ENCODE measurements at places on chromosomes 6 and 20.

GRCh38 chr20:32482442-32483261 lies 102.5 kb downstream of the NOL4L start:
- no peaks in the 10 kb centered on the region for H3K27me3 ChIP-seq
- DNase-seq: no peak
- H3K4me1 ChIP-seq: peaks cover 61% of the 10 kb centered on the region
- H3K4me3 ChIP-seq: peak overlapping the region; percentile 48
- H3K36me3 ChIP-seq: no peaks in the 10 kb centered on the region

GRCh38 chr6:4853782-4854511 lies 77.7 kb downstream of the CDYL start:
- H3K27me3 ChIP-seq: no peaks in the 10 kb centered on the region
- no peak overlapping the region for H3K4me3 ChIP-seq
- H3K27ac ChIP-seq: no peak overlapping the region

DNA sequence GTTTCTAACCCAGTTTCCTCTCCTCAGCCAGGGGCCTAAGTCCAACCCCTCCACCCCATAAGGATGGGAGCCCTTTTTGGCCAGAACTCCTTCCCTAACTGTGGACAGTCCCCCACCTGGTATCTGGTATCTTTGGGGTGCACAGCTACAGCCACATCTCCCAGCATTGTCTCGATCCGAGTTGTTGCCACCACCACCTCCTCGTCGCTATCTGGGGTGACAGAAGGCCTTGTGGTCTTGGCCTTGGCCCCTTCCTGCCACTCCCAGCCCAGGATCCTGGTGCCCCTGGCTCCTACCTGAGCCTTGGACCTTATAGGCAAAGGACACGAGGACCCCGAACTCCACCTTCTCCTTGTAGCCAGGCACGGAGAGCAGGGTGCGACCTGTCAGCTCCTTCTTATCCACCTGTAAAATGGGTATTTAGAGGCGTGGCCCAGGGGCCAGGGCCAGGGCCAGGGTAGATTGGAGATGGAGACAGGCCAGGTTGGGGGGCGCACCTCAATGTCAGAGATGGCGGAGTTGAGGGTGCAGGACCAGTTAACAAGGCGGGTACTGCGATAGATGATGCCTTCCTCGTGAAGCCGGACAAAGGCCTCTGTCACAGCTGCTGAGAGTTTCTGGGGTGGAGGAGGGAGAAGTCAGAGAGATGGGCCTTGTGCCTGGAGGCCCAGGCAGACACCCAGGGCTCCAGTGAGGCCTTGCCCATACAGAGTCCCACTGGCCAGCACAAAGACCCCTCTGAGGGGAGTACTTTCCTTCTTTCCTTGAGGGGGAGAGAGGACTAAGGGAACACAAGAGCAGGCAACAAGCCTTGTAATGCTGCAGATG lies 7.2 kb upstream of the VWA7 start:
- H3K27ac ChIP-seq: no peak overlapping the region
- no peak for DNase-seq
- H3K27me3 ChIP-seq: no peaks in the 10 kb centered on the region

DNA sequence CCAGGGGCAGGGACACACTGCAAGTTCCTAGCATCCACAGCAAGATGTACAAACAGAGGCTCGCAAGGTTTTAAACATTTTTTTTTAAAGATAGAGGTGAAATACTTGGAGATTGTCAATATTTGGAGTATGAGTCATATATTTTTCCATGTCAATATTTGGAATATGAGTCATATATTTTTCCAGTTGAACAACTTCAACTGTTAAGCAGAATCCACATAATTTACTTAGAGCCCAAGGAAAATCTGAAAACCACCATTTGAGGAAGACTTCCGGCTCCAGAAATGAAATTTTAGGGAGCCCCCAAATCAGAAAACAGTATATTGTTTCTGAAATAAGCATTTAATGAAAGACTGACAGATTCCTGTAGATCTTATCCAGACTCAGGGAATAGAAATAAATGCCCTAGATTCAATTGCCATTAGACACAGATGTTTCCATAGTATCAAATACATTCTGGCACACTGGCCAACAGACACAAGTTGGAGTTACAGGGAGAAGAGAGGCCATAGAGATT lies 51.6 kb upstream of the FAM184A start:
- H3K4me3 ChIP-seq: no peak overlapping the region
- H3K27ac ChIP-seq: no peak overlapping the region
- no peaks in the 10 kb centered on the region for H3K36me3 ChIP-seq
- H3K4me1 ChIP-seq: peaks cover 3% of the 10 kb centered on the region
- H3K27me3 ChIP-seq: no peaks in the 10 kb centered on the region
- no peak for DNase-seq

DNA sequence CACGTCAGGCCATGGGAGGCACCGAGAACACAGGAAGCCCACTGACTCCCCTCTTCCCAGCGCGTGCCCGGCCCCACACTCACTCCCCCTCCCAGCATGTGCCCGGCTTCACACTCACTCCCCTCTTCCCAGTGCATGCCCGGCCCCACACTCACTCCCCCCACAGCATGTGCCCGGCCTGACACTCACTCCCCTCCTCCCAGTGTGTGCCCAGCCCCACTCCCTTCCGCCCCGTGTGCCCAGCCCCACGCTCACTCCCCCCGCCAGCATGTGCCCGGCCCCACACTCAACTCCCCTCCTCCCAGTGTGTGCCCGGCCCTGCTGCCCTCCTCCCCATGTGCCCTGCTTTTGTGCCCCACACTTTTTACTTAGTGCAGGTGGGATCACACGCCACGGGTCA lies 9.7 kb downstream of the RTEL1 start:
- no peaks in the 10 kb centered on the region for H3K27me3 ChIP-seq
- H3K4me1 ChIP-seq: no peaks in the 10 kb centered on the region
- no peaks in the 10 kb centered on the region for H3K36me3 ChIP-seq

GRCh38 chr20:15913391-15914025 lies 659.7 kb downstream of the KIF16B start:
- H3K27me3 ChIP-seq: no peaks in the 10 kb centered on the region
- H3K27ac ChIP-seq: no peak overlapping the region
- no peak for DNase-seq

DNA sequence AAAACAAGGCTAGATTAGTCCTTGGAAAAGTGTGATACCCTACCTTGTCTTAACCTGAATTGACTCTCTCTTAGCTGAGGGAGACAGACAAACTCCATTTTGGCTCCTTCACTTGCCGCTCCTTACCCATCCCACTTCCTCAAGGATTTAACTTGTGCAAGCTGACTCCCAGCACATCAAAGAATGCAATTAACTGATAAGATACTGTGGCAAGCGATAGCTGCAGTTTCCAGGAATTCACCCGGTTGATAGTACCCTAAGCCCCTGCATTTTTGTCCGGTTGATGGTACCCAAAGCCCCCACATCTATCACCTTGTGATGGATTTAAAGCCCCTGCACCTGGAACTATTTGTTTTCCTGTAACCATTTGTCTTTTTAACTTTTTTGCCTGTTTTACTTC lies 1.9 kb upstream of the SERINC3 start:
- H3K4me1 ChIP-seq: peaks cover 17% of the 10 kb centered on the region
- no peaks in the 10 kb centered on the region for H3K36me3 ChIP-seq
- H3K27ac ChIP-seq: no peak overlapping the region
- no peaks in the 10 kb centered on the region for H3K27me3 ChIP-seq

- DNase-seq: no peak
- no peaks in the 10 kb centered on the region for H3K36me3 ChIP-seq
- no peaks in the 10 kb centered on the region for H3K27me3 ChIP-seq
Observed at GRCh38 chr6:14431385-14432330, 314.1 kb downstream of the CD83 start.

DNA sequence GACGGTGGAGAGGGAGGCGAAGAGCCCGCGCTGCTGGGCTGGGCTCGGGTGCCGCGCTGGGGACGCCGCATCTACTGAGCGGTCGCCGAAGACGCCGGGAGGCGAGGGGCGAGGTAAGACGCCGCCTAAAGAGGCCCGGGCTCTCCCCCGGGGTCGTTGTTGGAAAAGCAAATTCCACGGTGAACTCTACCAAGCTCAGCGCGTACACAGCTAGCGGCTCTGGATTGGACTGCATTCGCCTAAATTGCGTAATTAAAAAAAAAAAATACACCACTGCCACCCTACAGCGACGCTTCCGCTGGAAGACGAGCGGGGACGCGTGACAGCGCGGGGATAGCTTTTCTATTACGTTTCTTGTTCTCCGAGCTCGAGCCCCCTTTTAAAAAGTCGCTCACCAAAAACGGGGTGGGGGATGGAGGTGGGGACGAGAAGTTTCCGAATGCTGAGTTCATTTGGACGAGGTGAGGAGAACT lies 92.0 kb upstream of the PRDM1 start:
- H3K4me3 ChIP-seq: peak overlapping the region; percentile 65
- H3K4me1 ChIP-seq: no peaks in the 10 kb centered on the region
- DNase-seq: no peak
- no peaks in the 10 kb centered on the region for H3K36me3 ChIP-seq
- H3K27ac ChIP-seq: peak overlapping the region; percentile 34

DNA sequence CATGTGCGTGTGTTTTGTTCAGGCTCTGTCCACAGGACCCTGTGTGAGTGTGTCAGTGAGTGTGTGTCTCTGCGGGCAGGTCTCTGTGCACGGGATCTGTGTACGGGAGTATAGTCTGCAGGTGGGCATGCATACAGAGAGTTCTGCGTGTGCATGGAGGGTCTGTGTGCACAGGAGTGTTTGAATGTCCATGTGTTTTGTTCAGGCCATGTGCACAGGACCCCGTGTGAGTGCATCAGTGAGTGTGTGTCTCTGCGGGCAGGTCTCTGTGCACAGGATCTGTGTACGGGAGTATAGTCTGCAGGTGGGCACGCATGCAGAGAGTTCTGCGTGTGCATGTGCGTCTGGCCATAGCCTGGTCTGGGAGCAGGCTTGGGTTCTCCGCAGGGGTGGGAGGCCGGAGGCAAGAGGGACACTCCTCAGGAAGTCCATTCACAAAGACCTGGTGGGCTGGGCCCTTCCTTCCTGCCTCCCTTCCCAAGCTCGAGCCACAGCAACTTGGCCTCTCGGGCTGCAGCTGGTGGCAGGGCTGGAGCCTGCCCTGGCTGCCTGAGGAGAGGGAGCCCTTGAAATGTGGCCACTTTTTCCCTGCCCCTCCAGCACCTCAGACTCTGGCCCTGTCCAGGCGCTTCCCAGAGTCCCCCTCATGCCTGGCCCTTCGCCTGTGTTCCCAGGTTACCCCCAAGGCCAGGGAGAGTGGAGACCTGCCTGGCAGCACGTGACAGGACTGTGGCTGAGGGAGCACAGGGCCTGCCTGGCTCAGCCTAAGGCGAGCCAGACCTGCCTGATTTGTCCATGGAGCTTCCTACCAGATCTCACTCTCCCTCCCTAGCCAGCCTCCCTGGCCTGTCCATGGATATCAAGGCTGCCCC lies 6.8 kb downstream of the HSPA12B start:
- H3K27ac ChIP-seq: no peak overlapping the region
- no peak for DNase-seq
- no peaks in the 10 kb centered on the region for H3K36me3 ChIP-seq
- H3K4me1 ChIP-seq: no peaks in the 10 kb centered on the region
- no peak overlapping the region for H3K4me3 ChIP-seq

DNA sequence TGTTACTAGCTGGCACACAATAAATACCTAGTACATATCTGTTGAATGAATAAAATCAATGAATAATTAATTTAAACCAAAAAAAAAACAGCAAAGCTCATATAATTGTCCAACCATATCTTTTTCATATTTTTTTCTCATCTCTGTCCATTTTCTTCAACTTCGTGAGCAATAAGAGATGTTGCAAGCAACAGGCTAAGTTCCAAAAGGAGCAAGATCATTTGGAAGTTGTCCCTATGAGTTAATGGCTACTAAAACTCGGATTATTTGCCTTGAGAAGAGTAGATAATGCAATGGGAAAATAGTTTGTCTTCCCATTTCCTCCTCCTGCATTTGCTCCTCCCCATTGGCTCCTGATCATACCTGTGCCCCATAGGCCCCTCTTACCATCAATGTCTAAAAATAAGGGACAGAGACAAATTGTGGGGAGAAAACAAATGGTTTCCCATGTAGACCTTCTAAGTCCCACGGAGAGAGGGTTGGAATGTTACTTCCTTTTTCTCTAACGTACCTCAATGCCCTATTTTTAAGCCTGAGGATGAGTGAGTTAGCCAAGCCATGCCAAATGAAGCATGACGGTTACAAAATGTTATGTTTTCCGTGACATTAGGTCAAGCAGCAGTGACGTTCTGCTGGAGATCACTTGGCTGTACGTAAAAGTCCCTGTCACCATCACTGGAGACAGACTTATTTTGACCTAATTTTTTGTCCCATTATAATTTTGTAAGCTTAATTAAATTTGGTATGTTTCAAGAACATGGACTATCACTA lies 217.3 kb upstream of the PREP start:
- no peaks in the 10 kb centered on the region for H3K27me3 ChIP-seq
- H3K27ac ChIP-seq: no peak overlapping the region
- no peaks in the 10 kb centered on the region for H3K4me1 ChIP-seq
- no peaks in the 10 kb centered on the region for H3K36me3 ChIP-seq
- H3K4me3 ChIP-seq: no peak overlapping the region
- no peak for DNase-seq

- no peaks in the 10 kb centered on the region for H3K27me3 ChIP-seq
- H3K4me1 ChIP-seq: peaks cover 11% of the 10 kb centered on the region
- no peaks in the 10 kb centered on the region for H3K36me3 ChIP-seq
- no peak for DNase-seq
- no peak overlapping the region for H3K4me3 ChIP-seq
Observed at GRCh38 chr6:14671937-14672336, 554.4 kb downstream of the CD83 start.

- peak; percentile 59 for DNase-seq
- no peaks in the 10 kb centered on the region for H3K36me3 ChIP-seq
- H3K27ac ChIP-seq: no peak overlapping the region
- H3K4me3 ChIP-seq: no peak overlapping the region
Observed at GRCh38 chr6:117449549-117450439, 24.1 kb upstream of the ROS1 start.

DNA sequence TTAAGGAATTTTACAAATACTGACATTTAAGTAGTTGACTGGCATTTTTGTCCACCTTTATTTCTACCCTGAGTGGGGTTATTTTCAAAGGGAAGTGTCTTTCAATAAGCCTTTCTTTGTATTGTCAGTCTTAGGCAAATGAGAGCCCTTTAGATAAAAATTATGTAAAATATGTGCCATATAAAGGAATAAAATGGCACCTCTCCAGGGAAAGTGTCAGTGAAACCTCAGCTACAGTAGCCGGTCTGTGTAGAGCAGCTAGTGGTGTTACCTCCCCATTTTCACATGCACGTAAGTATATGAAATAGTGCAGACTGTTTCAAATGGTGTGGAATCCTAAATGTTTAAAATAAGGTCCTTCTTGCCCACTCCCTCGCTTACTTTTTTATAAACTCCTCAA lies 5.0 kb downstream of the FAM217B start:
- H3K36me3 ChIP-seq: peaks cover 24% of the 10 kb centered on the region
- H3K4me1 ChIP-seq: peaks cover 33% of the 10 kb centered on the region
- DNase-seq: no peak
- no peaks in the 10 kb centered on the region for H3K27me3 ChIP-seq
- no peak overlapping the region for H3K27ac ChIP-seq
- no peak overlapping the region for H3K4me3 ChIP-seq

All from adrenal gland (tissue), 19 donors.